ENCODE measurements at places on chromosomes 2 and 18. TPM values are rescaled to one million over a fixed set of nuclear protein-coding genes. Genes with fewer than 3 reads are reported as not detected.

Gene IRS1
- total RNA-seq: 1.9 TPM

Gene FABP1
- not detected for total RNA-seq

GRCh38 chr2:70141212-70141901 is 49.5 kb downstream of the C2orf42 start:
- peak; percentile 56 for DNase-seq
- peaks cover 50% of the 10 kb centered on the region for H3K4me1 ChIP-seq
- H3K4me3 ChIP-seq: peak overlapping the region; percentile 92
- H3K27ac ChIP-seq: peak overlapping the region; percentile 99
- H3K27me3 ChIP-seq: no peaks in the 10 kb centered on the region
- H3K36me3 ChIP-seq: peaks cover 7% of the 10 kb centered on the region

DNA sequence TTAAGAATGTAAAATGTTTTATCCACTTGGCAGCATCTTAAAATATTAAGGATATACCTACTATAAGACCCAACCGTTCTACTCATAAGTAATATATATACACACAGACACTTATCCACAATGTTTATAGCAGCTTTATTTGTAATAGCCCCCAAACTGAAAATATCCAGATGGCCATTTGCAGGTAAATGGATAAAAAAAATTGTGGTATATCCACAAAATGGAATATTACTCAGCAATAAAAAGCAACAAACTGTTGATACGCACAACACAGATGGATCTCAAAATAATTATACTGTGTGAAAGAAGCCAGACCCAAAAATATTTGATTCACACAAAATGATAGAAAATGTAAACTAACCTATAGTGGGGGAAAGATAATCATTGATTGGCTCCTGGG is 122.0 kb downstream of the ARHGAP28 start:
- no peak overlapping the region for H3K27ac ChIP-seq
- no peaks in the 10 kb centered on the region for H3K27me3 ChIP-seq
- no peaks in the 10 kb centered on the region for H3K36me3 ChIP-seq
- no peaks in the 10 kb centered on the region for H3K4me1 ChIP-seq
- H3K4me3 ChIP-seq: no peak overlapping the region

- no peak overlapping the region for H3K27ac ChIP-seq
- H3K4me3 ChIP-seq: no peak overlapping the region
- peaks cover 6% of the 10 kb centered on the region for H3K27me3 ChIP-seq
- H3K36me3 ChIP-seq: no peaks in the 10 kb centered on the region
Measured at GRCh38 chr2:180029575-180029974, 22.5 kb upstream of the CWC22 start.

DNA sequence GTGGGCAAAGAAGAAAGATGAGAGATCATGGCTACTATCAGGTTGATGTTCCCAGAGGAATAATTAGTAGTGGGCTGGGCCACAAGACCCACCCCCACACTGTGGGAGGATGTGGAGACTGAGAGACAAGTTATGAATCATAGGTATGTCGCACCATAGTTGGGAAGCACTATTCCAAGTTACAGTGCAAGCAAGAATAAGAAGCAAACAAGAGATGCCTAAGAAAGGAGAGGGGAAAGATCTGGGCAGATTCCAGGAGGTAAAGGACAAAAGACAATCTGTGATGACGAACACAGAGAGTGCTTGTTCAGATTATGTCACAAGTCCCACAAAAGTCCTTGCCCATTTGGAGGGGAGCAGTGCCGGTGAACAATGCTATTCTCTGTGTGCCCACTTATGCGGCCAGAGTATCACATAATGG is 56.6 kb downstream of the FAM228A start:
- no peaks in the 10 kb centered on the region for H3K4me1 ChIP-seq
- no peaks in the 10 kb centered on the region for H3K27me3 ChIP-seq
- no peaks in the 10 kb centered on the region for H3K36me3 ChIP-seq
- no peak for DNase-seq

DNA sequence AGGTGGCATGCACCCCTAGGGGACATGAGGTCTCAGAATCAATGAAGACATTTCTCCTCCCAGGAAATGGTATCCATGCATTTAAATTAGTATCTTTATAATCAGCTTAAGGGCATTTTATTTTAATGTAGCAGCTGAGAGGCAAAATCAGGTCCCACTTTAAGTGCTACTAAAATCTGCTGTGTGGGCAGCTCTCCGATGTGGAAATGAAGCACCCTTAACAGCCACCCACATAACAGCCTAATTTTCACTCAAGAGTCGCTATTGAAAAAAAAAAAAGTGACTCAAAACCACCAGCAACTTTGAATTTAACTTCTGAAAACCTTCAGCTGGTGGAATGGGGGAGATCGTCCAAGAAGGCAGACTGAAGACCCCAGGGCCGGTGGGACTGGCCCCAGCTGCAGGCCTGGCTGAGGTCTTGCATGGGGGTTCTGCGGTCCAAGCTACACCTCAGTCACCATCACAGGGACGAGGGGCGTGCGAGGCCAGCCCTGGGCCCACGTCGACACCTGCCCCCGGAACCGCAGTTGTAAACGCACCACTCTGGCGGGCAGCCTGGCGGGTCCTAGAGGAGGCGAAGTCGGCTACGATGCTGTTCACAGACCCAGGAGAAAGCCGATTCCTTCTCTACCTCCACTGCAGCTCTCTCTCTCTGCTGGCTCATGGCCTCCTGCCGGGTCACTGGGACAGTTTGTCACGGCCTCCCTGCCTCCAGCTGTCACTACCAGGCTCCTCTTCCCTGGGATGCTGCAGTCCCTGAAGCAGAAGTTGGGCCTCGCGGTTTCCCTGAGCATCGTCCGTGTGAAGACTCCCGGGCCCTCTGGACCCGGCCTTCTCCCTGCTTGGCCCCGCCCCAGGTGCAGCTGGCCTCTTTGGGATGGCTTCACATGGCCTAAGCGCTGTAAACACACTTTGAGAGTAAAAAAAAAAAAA is 111.9 kb downstream of the KCNF1 start:
- no peaks in the 10 kb centered on the region for H3K36me3 ChIP-seq
- no peak overlapping the region for H3K27ac ChIP-seq
- H3K4me3 ChIP-seq: no peak overlapping the region
- no peak for DNase-seq
- peaks cover under 1% of the 10 kb centered on the region for H3K27me3 ChIP-seq
- no peaks in the 10 kb centered on the region for H3K4me1 ChIP-seq

- no peaks in the 10 kb centered on the region for H3K27me3 ChIP-seq
- no peak overlapping the region for H3K4me3 ChIP-seq
Measured at GRCh38 chr18:35067454-35067853, 26.2 kb downstream of the MAPRE2 start.

DNA sequence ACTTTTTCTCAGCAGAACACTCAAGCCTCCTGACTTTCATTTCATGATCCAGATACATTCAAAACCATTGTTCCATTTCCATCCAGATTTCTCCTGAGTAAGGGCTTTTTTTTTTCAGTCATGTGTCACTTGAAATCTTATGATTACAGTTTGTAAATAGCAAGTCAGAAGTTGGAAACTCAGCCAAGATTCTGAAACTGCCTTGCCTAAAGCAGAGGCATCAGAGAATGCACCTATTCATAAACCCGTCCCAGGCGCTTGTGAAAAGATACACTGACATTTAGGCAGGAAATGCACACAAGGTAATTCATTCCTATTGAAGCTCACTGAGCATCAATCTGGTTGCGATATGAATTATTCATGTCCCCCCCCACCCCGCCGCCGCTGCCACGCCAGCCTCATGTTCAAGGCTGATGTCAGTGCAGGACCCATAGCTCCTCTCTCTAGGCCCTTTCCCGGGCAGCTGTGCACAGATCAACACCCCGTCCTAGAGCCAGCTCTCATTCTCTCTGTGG is 30.4 kb upstream of the MGAT4A start:
- H3K27me3 ChIP-seq: no peaks in the 10 kb centered on the region
- DNase-seq: peak; percentile 33
- H3K4me1 ChIP-seq: peaks cover 55% of the 10 kb centered on the region

DNA sequence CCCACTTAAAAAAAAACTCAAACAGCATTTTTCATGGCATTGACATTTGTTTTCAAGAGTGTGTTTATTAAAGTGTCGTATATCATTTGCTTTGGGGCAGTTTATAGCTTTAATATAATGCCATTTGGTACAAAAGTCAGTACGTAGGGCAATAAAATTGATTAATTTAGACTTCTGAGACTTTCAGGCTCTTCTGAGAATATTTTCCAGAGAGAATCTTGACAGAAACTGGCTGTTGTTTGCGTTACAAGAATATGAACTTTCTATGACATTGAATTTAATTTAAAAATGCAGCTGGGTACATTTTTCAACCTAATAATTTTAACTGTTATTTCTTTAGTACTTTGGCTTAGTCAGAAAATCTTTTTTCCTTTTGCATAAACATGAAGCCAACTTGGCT is 98.9 kb downstream of the RNF144A start:
- H3K4me3 ChIP-seq: no peak overlapping the region
- no peaks in the 10 kb centered on the region for H3K27me3 ChIP-seq
- no peak for DNase-seq
- peaks cover 23% of the 10 kb centered on the region for H3K4me1 ChIP-seq

DNA sequence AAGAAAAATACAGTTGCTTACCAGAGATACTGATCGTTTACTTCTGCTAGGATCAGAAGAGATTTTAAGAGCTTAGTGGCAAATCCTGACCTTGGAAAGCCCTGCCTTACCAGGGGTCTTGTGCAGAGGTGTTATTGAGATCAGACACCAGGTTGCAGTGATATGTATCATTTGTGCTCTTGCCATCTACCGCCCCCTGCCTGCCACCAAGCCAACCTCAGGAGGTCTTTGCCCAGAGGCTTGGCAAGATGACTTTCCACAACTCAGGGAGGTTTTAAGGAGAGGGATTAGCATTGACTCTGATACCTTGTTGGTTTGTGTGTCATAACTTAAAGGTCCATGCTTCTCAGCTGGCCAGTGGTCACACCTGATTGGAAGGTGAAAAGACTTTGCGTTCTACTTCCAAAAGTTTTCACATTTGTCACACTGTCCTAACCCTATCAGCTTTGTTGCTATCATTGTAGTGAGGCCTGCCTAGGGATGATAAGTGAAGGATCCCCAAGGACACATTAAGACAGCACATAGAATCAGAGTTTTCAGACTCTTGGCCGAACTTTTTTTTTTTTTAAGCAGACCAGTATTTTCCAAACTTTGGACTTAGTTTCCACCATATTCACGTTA is 46.2 kb upstream of the MGAT5 start:
- no peak for DNase-seq
- H3K27ac ChIP-seq: no peak overlapping the region
- no peaks in the 10 kb centered on the region for H3K36me3 ChIP-seq
- H3K4me3 ChIP-seq: no peak overlapping the region
- H3K27me3 ChIP-seq: no peaks in the 10 kb centered on the region
- H3K4me1 ChIP-seq: peaks cover 11% of the 10 kb centered on the region

DNA sequence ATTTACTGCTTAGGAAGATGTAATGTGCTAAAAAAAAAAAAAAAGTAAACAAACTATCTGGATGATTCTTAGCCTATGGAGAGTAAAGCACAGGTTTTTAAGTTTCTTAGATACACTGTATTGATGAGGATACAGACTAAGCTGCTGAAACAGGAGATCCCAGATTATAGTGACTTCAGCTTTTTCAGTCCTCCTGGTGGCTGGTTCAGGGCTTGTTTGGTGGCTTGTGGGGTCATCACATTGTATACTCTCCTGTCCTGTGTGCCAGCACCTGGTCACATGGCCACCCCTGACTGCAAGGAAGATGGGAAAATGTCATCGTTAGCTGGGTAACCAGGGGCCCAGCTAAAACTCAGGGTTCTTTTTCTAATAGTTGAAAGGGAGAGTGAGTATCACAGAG is 31.4 kb downstream of the RAB31 start:
- no peaks in the 10 kb centered on the region for H3K36me3 ChIP-seq
- H3K27ac ChIP-seq: no peak overlapping the region
- H3K27me3 ChIP-seq: peaks cover 22% of the 10 kb centered on the region
- no peak for DNase-seq

GRCh38 chr2:176128982-176129796 is at the start of gene HOXD8:
Gene HOXD8, plus strand, starts transcription at chr2:176129705. Its CDS starts 662 bp downstream, at chr2:176130367.
- H3K27me3 ChIP-seq: peaks cover 79% of the 10 kb centered on the region
- no peak within 1 kb of the TSS for H3K4me3 ChIP-seq
- DNase-seq: no peak
- H3K36me3 ChIP-seq: no peaks in the 10 kb centered on the region
- H3K27ac ChIP-seq: peak within 1 kb of the TSS; percentile 63
- peaks cover 12% of the 10 kb centered on the region for H3K4me1 ChIP-seq

- peaks cover 3% of the 10 kb centered on the region for H3K4me1 ChIP-seq
- no peak overlapping the region for H3K27ac ChIP-seq
- H3K36me3 ChIP-seq: peaks cover 34% of the 10 kb centered on the region
Measured at GRCh38 chr2:32559136-32559535, 68.7 kb upstream of the TTC27 start.

DNA sequence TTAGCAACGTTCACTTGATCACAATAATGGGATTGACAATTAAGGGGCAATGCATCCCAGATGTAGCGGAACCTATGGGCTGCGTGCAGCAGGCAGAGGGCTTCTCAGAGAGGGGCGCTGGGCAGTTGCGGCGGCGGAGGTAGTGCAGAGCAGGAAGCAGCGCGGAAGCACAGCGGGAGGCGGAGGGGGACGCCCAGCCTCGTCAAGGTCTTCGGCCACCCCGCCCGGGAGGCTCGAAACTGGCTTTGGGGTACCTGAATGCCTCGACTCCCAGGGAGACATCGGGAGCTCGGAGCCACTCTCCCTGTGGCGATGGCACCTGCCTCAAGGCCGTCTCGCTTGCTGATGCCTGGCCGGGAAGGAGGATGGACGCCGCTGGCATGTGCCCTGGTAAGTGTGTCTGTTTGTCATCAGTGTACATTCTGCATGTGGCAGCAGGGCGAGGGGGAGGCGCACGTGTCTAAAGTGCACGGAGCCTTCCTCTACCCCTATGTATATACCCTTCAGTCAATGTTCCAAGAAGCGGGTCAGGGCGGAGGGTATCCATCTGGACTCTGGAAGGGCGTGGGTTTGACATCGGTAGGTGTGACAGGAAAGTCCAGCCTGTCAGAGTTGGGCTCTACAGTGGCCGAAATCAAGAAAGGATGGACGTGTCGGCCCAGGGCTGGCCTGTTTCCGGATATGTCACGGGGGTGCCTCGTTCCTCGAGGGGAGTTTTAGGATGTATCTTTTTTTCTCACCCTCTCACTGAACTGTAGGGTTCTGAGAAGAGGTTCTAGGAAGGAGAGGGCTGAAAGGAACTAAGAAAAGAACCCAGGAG is 7.5 kb upstream of the SP9 start:
- no peak for DNase-seq
- peaks cover 18% of the 10 kb centered on the region for H3K4me1 ChIP-seq
- peaks cover 89% of the 10 kb centered on the region for H3K27me3 ChIP-seq
- H3K27ac ChIP-seq: no peak overlapping the region

DNA sequence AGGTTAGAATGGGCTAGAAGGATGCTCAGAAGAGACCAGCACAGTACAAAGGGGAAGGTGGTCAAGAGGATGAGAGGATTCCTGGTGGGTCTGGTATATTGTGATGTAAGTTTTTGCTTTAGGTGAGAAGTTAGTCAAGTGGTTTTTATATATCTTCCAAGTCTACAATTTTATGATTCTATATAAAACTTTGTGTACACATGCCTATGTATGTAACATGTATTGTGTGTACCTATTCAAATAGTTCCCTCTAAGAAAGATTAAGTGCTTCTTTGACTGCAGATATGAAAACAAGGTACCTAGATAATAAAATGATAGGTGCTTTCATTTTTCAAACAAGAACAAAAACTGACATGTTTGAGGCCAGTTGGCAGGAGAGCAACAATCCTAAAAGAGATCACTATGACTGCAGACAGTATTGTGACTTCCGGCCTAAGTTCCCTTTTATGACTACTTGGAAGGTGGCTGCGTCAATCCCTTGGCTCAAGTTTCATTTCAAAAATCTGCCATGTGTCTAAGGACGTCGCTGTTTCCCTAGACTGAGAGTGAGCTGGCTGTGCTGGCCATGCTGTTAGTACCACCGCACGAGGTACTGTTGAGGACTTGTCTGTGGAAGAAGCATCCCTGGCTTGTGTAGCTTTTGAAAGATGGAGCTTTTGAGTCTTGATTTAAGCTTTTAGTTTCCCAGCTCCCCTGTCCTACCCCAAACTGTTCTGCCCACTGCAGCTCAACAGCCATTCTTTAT is 123.1 kb downstream of the PRPF40A start:
- H3K27me3 ChIP-seq: no peaks in the 10 kb centered on the region
- DNase-seq: no peak
- no peak overlapping the region for H3K4me3 ChIP-seq
- peaks cover 11% of the 10 kb centered on the region for H3K4me1 ChIP-seq
- peak overlapping the region; percentile 6 for H3K27ac ChIP-seq
